ENCODE measurements at places on chromosomes 4 and X.

- no peak for DNase-seq
Observed at GRCh38 chr4:24334906-24335305, 249.4 kb downstream of the DHX15 start.

DNA sequence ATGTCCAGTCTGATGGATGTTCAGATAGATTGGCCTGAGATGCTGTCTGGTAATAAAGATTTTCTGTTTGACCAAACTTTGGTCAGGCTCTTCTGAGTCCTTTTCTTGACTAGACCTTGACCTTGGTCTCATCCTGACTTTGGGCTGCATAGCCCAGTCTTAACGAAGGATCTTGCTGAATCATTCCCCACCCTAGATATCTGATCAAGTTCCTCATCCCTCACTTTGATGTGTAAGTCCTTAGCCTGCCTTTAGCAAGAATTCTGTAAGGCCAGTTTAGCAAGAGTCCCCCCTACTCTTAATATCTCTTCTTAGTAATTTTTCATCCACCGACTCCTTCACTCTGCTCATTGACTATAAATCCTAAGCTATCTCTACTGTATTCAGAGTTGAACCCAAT, 244.4 kb upstream of the JADE1 start:
- DNase-seq: no peak

GRCh38 chr4:53734584-53735353, 143.5 kb upstream of the LNX1 start:
- no peak for DNase-seq

DNA sequence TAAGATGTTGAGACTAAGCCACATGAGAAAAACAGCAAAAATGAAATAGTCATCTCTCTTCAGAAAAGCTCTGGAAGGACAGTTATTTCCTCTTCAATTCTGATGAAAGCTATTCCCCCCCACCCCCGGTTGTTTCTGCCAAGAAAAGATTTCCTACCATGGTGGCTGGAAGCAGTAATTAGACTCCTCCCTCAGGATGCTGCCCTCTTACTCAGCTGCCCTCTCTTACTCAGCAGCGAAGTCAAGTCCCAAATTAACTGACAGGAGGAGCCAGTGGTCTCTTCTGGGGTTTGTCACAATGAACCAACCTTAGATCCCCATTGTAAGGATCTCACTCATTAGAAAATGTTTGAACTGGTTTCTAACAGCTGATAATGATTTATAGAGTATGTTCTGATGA, 38.0 kb downstream of the GPM6B start:
- no peak for DNase-seq

- no peak for DNase-seq
Observed at GRCh38 chrX:32525234-32525633, 686.1 kb downstream of the DMD start.

Measured in CD4-positive, alpha-beta T cell treated with Interleukin-4 for 4 hours (primary cell).